ENCODE measurements at places on chromosomes 4 and X.

GRCh38 chr4:22191565-22191964, 243.0 kb upstream of the KCNIP4 start:
- DNase-seq: no peak

DNA sequence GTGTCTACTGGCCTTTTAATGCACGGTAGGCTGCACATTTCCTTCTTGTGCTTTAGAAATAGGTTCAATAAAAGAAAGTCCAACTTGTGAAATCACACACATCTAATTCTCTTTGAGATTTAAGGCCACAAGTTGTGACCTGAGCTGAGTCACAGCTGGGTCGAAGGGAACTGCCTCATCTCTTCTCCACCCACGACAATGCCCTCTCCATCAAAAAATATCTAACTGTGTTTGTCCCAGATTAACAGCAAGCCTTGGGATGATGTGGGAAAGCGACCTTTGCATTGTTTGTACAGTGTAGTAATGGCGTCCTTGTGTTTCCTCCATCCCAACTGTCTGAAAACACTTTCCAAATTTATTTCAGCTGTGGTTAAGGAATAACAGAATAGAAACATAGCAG, 168.9 kb downstream of the AMELX start:
- DNase-seq: no peak

DNA sequence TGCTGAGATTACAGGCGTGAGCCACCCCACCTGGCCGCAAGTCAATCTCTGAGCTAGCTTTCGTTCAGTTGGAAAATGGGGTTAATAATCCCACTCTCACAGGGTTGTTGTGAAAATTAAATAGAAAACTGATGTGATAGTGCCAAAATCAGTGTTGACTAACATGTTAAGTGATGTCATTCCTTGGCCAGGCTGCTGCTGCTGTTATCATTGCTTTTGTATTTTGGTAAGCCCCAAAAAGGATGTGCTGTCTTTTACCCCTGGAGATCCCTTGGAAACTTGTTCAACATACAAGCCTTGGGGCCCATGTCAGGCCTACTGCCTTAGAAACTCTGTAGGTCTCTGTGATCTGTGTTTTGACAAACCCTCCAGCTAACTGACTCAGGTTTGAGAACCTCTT, 106.3 kb downstream of the AFF1 start:
- DNase-seq: no peak

DNA sequence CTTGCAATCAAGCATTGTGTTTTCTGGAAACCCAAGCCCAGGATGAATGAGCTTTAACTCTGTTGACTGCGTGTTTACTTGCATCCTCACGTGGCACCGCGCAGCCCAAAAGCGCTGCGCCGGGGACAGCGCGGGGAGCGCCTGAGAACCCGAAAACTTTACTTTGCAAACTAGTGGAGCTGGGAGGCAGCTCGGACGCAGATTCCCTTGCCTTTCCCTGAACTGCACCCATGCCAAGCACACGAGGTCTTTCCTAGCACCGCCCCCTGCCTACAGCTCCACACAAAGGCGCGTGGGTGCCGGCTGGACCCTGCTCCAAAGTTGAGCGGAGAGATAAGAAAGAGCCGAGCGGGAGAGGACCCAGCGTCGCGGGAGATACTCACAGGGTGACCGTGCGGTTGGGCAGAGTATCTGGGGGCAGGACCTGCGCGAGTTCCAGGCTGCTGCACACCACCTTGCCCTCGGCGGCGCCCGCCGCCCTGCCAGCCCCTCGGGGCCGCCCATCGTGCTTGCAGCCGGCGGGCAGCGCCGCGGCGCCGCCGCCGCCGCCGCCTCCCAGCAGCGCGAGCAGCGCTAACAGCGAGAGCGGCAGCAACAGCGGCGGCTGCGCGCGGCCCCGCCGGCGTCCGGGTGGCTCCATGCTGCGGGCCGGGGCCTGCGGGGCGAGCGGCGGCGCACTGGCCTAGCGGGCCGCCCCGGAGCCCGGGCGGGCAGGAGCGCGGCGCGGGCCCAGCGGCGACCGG, 550 bp downstream of the ADGRA3 start:
- peak; percentile 79 for DNase-seq
